Natural killer cell (primary cell): ENCODE measurements at places on chromosomes 5 and 9.

- no peak for DNase-seq
Observed at GRCh38 chr5:75387806-75388205, 50.8 kb downstream of the HMGCR start.

DNA sequence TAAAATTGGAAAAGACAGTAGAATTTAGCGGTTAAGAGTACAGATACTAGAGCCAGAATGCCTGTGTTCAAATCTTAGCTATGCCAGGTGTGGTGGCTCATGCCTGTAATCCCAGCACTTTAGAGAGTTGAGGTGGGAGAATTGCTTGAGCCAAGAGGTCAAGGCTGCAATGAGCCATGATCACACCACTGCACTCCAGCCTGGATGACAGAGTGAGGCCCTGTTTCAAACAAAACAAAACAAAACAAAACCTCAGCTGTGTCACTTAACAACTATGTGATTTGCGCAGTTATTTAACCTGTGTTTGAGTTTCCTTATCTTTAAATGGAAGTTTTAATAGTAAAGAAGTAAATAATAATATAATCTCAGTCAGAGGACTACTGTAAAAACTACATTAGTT is 68.3 kb downstream of the TBCA start:
- DNase-seq: no peak

GRCh38 chr5:39024884-39025283 is 49.3 kb downstream of the RICTOR start:
- no peak for DNase-seq

GRCh38 chr9:1709347-1709746 is 305.8 kb upstream of the SMARCA2 start:
- DNase-seq: peak; percentile 39

GRCh38 chr9:114372921-114373448 is 14.8 kb downstream of the AKNA start:
- DNase-seq: peak; percentile 95

- no peak for DNase-seq
Observed at GRCh38 chr5:52760695-52761366, 26.9 kb upstream of the ITGA1 start.

DNA sequence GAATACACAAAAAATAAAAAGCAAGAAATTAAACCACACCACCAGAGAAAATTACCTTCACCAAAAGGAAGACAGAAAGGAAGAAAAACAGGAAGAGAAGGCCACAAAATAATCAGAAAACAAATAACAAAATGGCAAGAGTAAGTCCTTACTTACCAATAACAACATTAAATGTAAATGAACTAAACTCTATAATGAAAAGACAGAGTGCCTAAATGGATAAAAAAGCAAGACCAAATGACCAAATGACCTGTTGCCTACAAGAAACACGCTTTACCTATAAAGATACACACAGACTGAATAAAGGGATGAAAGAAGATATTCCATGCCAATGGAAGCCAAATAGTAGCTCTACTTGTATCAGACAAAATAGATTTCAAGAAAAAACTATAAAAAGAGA is 87.2 kb downstream of the TSSK1B start:
- no peak for DNase-seq

- no peak for DNase-seq
Observed at GRCh38 chr9:129667850-129668249, 2.4 kb downstream of the PRRX2 start.

- DNase-seq: no peak
Observed at GRCh38 chr9:115223471-115223870, 105.5 kb upstream of the TNC start.

DNA sequence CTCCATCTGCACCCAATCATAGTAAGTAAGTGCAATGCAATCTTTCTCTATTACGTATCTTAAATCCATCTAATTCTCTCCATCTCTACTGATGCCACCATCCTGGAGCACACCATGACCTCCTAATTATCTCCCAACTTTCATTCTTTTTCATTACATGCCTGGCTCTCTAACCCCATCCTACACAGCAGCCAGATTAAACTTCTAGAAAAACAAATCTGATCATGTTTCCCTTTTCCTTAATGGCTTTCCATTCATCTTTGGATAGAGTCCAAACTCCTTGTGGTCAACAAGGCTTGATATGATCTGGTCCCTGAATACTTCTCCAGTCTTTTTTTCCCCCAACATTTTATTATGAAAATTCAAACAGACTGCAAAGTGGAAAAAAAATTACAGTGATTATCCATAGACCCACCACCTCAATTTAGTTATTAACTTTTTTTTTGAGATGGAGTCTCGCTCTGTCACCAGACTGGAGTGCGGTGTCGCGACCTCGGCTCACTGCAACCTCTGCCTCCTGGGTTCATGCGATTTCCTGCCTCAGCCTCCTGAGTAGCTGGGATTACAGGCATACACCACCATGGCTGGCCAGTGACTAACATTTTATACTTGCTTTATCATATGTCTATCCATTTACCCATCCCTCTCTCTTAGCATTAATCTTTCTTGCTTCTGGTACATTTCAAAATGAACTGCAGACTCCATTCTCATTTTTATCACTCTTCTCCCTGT is 5.2 kb downstream of the PPP2R2B start:
- DNase-seq: no peak

DNA sequence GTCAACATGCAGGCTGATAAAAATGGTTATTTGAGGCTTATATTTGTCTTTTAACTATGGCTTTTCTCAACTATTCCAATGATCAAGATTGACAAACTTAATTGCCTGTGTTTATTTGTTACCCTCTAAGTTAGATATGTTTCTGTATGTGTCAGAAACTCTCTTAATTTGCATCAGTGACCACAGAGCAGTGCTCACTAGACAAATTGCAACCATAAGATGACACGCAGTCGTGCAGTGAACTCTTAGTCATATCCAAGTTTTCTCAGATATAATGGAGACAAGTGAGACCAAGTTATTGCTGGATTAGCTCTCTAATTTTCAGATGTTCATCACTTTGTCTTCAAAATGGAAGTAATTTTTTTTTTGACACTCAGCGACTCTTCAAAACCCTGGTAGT is 342.2 kb upstream of the RFX3 start:
- no peak for DNase-seq

DNA sequence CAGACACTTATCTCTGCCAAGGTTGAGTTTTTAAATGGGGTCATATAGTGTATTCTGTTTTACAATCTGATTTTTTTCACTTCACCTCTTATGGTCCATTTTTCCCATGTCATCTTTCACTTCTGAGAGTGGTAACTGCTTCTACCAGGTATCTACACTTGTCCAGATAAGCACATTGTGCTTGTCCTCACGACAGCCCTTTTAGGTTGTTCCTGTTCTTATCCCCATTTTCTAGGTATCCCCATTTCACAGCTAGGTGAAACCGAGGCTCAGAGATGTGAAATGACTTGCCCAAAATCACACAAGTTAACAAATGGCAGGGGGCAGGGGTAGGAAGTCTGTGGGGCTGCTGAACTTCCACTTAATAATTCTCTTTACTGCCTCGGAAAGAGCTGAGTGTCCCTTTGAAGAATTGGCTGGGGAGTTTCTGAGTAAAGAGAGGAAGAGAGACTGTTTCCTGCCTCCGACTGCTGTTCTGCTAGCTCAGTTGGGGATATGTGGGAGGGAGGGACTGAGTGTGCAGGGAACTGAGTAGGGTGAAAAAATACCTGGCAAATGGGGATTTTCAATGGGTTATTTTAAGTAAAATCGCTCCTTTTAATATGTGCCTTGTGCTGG is 255.4 kb downstream of the GRIA1 start:
- DNase-seq: no peak

- no peak for DNase-seq
Observed at GRCh38 chr9:110197330-110198187, 10.4 kb downstream of the C9orf152 start.

GRCh38 chr9:105141146-105141975 is 103.1 kb upstream of the SLC44A1 start:
- DNase-seq: no peak

GRCh38 chr9:129697656-129698253 is 32.3 kb downstream of the PRRX2 start:
- no peak for DNase-seq

DNA sequence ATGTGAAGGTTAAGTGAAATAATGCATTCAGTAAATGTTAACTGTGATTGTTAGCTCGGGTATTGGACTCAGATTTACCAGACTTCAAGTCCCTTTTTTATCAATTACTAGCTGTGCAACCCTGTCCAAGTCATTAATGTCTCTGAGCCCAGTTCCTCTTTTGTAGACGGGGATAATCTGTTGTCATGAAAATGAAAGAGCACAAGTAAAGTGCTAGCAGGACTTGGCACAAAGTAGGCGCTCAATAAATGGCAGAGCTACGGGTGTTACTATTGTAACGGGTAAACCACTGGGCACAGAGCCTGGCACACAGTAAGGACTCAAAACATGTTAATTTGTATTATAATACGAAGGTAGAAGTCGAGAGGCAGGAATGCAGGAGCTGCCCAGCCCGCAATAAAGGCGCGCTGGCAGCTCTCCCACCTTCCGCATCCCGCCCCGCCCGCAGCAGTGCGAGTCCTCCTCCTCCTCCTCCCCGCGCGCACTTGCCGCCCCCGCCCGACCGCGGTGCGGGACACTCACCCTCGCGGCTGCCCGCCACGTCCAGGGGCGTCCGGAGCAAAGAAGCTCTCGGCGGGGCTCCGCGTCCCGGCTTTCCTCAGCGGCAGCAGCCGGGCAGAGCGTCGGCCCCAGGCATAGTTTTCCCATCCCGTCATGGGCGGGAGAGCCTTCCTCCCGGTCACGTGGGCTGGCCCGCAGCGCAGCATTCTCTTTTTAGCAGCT is at the start of gene C1QTNF2:
TSS of gene C1QTNF2 (minus strand) at position 637 of the 723 bp plus-strand sequence. CDS start 15,615 bp downstream, outside the sequence.
- DNase-seq: no peak

GRCh38 chr5:136802383-136802782 is 437.0 kb upstream of the TRPC7 start:
- DNase-seq: no peak

DNA sequence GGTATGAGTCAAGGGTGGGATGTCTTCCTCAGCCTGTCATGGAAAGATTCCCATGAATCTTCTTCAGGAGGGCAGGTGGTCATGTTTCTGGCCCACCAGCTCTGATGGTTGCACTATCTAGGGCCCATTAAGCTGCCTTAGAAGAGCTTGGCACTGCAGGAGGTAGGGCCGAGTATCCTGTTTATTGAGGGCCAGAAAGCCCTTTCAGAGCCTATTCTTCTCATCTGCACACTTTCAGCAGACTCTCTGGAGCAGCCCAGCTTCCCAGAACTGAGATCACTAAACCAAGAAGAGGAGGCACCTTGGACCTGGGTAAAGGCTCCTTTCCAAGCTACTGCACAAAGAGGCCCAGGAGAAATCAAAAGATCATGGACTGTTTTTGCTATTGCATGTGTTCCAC is 146.5 kb downstream of the MTX3 start:
- no peak for DNase-seq

DNA sequence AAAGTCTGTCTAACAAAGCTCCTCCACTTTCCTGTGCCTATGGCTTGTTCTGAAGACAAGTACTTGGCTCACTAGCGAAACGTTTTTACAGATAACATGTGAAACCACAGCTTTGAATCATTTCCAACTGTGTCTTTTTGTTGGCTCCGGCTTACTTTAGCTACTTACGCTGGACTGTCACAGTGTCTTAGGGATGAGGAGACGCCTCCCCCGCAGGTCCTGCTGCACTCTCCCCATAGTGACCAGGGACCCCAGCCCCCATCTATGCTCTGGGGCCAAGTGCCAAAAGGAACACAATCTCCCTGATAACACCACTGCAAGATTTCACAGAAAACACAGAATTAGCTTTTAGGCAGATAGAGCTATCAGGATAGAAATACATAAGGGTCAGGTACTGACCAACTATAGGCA is 219.1 kb downstream of the ADAMTS6 start:
- DNase-seq: no peak

DNA sequence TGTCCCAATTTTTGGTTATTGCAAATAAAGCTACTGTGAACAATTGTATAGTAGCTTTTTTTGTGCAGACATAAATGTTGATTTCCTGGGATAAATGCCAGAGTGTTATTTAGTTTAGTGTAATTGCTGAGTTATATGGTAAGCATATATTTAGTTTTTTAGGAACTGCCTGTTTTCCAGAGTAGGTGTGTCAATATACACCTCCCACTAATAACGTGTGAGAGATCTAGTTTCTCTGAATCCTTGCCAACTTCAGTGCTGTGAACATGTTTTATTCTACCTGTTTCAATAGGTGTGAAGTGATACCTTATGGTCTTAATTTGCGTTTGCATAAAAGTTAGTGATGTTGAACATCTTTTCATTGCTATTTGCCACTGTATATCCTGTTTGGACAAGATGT is 9.1 kb upstream of the OR2S2 start:
- DNase-seq: no peak

- no peak for DNase-seq
Observed at GRCh38 chr5:55308254-55308836, 556 bp downstream of the MTREX start.

DNA sequence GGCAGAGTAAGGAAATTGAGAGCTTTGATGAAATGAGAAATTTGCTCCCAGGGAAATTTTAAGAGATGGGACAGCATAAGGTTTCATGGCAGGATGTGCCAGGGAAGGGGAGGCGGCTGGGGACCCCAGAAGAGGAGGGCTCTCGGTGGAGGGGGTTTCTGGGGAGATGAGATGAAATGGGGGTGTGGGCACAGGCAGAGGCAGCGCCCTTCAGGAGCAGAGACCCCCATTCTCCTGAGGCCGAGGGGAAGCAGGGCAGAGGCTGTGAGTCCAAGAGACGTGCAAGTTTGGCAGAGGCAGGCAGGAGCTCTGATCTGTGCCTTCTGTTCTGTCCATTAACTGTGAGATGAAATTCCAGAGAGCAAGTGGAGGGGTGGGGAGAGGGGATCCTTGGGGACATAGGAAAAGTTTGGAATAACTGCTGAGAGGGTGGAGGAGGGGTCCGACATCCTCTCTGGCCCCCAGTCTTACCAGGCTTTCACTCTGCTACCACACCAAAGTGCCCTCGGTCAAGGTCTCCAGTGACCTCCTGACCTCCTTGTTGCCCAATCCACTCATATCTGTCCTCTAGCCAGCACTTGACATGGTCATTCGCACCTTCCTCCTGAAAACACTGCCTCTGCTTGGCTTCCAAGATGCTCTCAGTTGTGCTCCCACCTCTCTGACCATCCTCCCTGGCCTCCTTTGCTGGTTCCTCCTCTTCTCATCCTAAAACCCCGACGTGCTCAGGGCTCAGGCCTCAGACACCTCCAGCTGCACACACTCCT is 108.1 kb upstream of the MVB12B start:
- no peak for DNase-seq

DNA sequence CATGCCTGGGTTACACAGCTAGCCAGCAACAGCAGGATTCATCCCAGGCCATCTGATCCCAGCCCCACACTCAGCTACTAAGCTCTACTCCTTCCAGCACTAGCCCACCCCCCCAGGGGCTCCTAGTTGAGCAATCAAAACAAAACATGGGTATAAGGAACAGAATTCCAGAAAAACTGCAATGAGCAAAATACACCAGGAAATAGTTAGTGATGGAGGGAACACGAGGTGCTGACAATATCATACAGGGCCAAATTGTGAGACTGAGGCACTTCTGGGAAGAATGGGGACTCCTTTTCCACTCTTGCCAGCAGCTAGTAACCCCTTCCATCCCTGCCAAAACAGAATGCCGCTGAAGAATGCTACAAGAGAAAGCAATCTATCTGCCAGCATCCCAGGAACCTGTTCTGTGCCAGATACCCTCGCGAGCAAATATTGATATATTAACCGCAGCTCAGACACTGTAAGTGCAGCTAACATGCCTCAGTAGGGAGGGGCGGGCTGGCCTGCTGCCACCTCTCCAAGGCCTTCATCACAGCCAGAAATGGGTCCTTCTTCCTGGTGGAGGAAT is 161.4 kb downstream of the SLIT3 start:
- no peak for DNase-seq

GRCh38 chr5:117318528-117318927 is 743.9 kb upstream of the SEMA6A start:
- DNase-seq: no peak

- DNase-seq: no peak
Observed at GRCh38 chr5:115168829-115169486, 750 bp downstream of the TRIM36 start.

- no peak for DNase-seq
Observed at GRCh38 chr5:53110156-53110555, 599 bp upstream of the MOCS2 start.
